Osteoblast (primary cell): ENCODE measurements at places on chromosomes 13 and 19. TPM values are rescaled to one million over a fixed set of nuclear protein-coding genes. Genes with fewer than 3 reads are reported as not detected.

GRCh38 chr19:41172297-41173164 lies 20.5 kb upstream of the CYP2S1 start:
- DNase-seq: no peak

GRCh38 chr19:12783291-12783848 lies 7.9 kb upstream of the JUNB start:
- DNase-seq: peak; percentile 86

- no peak for DNase-seq
Observed at GRCh38 chr19:18676692-18677091, 6.8 kb upstream of the CRTC1 start.

GRCh38 chr13:51221674-51222036 lies 543 bp upstream of the FAM124A start:
- no peak for DNase-seq

Gene ADGRE3
- total RNA-seq: not detected in 2 replicates

GRCh38 chr19:12953799-12954611 lies 3.0 kb downstream of the GADD45GIP1 start:
- DNase-seq: peak; percentile 38

Gene CD79A
- 0.36 TPM in 1 of 2 replicates, not detected in the other for total RNA-seq

Gene KCNN4
- 6.5 and 7.2 TPM in 2 replicates for total RNA-seq

DNA sequence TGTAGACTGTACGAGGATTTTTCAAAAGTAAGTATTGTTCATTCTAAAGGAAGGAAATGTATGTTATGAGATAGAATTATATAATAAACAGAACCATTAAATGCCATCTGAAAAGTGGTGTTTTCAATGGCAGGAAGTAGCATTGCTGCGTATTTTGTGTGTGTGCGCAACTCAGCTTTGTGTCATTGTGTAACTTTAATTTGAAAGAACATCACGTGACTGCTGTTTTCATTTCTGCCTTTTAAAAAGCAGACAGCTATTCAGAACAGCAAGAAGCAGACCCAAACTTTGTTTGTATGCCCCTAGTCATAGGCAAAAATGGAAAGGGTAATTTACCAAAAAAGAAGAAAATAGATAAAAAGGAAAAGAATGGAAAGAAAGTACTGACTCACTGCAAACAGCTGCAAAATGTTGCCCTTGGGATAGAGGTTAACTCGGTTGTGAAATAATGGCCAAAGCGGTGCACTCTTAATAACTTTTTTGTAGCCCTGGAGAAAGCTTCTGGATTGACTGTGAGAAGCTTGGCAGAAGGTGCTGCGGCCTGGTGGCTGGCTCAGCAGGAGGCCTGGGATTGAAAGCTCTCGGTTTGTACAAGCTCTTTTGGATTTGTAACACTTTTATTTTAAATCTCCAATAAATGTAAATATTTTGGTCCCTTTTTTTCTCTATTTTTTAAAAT lies 97.3 kb downstream of the GGACT start:
- no peak for DNase-seq
